Stimulated activated CD4-positive, alpha-beta T cell treated with anti-CD3 and anti-CD28 coated beads, Interleukin-1b, Interleukin-23, amount 100 ng/mL, for 4 hours (primary cell): ENCODE measurements at places on chromosomes 6 and 20.

- DNase-seq = no peak
Observed at GRCh38 chr6:125717120-125717731, 32.2 kb upstream of the HEY2 start.

GRCh38 chr20:20075032-20075431, 22.7 kb downstream of the CFAP61 start:
- DNase-seq = no peak

- no peak for DNase-seq
Observed at GRCh38 chr6:7188492-7188891, 80.7 kb downstream of the RREB1 start.

DNA sequence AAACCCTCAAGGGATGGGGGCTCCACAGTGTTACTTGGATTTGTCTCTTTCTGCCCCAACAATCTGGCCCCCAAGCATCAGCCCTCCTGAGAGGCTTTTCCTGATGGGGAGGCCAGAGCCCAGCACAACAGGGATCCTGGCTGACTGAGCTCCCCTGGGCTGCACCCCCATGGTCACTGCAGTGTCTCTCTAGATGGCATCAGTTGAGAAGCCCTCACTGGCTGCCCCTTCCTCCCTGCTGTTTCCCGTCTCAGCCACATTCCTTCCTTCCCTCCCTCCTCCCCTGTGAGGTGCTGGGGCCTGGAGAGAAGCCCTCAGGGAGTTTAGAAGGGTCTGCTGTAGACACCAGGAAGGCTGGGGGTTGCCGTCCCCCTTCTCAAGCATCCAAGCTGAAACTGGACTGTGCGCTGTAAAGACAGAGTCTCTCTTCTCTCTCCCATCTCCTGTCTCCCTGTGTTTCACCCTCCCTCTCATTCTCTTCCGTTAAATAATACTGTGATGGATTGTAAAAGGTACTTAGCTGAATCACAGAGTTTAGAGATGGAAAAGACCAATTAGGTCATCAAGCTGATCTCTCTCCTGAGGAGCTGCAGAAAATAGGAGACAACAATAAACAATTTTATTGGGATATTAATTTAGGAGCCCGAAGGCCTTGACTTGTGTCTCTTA, 29.7 kb downstream of the SAYSD1 start:
- DNase-seq = no peak
